Cortex of kidney (tissue), 1 donor: ENCODE measurements at places on chromosomes 6 and 20.

DNA sequence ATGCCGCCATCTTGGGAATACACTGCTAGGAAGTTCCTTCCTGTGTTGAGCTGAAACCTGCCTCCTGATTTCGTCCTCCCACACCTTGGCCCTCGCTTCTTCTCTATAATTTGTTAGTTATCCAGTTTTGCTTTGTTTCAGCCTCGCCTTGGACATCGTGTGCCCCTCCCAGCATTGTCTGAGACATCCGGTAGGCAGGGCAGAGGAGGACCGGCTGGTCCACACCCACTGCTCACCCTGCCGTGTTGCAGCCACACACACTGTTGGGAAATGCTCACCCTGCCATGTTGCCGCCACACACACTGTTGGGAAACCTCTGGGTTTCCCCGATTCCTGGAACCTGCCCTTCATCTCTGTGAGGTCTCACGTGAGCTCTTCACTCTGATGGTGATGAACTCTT is 105.1 kb downstream of the CDH4 start:
- DNase-seq, result no peak

GRCh38 chr6:30214657-30214982 is 1.4 kb upstream of the TRIM26 start:
- DNase-seq, result no peak

GRCh38 chr6:130787726-130788500 is 39.3 kb upstream of the SMLR1 start:
- DNase-seq, result no peak

DNA sequence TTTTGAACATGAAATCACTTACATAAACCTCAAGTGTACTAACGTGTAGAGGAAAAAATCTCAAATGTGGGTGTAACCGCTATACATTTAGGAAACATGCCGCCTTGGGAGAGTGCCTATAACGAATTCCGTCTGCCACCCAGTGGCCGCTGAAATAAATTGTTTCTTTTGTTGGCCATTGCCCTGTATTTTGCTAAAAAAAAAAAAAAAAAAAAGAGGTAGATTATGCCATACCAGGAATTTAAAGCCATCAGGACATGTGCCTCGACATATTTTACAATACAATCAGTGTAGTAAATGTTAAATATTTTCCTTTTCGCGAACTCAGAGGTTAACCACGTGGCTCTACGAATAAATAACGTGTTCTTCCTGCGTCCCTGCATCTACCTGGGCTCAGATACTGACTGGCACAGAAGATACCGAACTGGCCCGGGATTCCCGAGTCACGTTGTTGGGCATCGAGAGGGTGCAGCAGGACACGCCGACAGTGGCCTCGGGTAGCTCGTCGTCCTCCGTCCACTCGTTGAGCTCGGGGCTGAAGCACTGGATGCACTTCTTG is 14.3 kb downstream of the KLHL31 start:
- no peak for DNase-seq

- DNase-seq, result no peak
Observed at GRCh38 chr6:15148356-15148946, 97.4 kb upstream of the JARID2 start.

GRCh38 chr6:53281518-53282215 is 67.1 kb downstream of the ELOVL5 start:
- no peak for DNase-seq

DNA sequence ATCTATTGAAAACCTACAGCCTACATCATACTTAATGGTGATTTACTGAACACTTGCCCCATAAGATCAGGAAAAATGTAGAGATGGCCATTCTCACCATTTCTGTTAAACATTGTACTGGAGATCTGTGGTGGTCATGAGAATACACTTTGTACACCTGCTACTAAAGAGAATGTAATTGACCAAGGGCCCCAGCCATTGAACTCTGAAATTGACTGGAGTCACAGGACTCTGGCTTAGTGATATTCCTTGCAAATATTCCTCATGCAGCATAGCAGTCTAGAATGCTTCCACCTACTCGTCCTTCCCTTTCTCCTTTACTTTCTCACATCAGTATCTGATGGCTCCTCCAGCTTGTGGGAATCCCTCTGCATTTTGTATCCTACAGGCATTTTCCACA is 37.4 kb upstream of the SNX9 start:
- DNase-seq, result no peak

- no peak for DNase-seq
Observed at GRCh38 chr6:166353507-166353906, 11.2 kb upstream of the SFT2D1 start.

DNA sequence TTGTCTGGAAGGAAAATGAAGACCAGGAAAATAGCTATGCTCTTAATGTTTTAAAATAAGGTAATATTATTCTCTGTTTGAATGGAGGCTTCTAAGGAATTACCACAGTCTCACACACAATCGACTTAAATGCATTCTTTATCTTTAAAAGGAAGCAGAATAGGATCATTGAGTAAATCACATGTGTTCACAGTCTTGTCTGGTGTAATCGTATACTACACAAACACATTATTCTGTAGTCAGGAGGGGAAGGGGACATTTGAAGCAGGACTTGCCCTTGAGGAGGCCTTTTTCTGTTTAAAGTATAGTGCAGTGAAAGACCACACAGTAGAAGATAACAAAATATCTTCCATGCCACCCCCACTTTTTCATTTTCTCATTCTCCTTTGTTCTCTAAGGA is 20.6 kb upstream of the REV3L start:
- no peak for DNase-seq

- no peak for DNase-seq
Observed at GRCh38 chr20:44592366-44592765, 10.0 kb downstream of the PKIG start.

DNA sequence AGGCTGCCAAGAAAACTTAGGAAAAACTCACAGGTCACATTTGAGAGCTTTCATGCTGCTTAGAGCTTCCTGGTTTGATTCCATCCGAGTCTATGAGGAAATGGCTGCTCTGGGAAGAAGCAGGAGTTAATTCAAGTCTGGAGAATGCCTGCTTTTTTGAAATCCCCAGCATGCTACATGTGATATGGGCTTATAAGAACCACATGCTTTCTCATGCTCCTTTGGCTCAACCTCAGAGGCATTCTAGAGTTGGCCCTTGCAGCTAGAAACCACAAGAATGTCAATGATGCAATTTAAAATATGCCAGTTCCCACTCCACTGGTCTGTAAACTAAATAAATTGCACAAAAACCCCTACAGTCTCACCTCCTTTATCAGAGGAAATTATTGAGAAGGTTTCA is 142.9 kb upstream of the OLIG3 start:
- no peak for DNase-seq

DNA sequence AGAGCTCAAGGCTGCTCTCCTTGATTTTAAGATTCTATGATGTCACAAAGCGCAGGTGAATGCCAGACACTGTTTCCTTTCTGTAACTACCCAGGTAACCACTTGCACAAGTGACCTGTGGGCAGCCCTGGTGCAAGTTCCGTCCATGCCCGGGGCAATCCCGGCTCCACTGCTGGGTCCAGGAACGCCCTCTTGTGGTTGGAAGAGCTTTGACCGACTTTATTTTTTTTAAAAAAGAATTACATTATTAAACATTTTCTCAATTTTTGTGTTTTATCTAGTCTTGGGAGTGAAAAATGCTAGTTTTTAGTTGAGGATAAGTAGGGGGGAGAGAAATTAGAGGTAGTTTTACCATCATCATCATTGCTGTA is 695.2 kb downstream of the QKI start:
- no peak for DNase-seq

DNA sequence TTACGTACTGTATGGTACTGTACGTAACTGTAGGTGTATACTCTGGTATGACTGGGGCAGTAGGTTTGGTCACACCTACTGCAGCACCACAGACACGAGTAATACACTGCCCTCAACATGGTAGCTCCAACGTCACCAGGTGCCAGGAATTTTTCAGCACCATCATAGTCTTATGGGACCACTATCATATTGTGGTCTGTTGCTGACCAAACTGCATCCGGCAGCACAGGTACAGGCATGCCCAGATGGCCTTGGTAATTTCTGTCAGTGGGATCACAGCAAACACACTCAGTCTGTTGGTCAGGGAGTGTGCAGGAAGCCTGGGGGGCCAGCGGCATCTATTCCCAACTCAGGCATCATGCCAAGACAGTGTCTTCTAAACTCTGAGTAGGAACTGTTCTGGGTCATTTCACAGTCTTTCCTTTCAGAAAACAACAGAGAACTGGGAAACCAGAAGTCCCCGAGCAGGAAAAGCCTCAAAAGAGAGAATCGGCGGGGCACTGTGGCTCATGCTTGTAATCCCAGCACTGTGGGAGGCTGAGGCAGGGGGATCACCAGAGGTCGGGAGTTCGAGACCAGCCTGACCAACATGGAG is 5.8 kb downstream of the YTHDF1 start:
- no peak for DNase-seq

- DNase-seq, result no peak
Observed at GRCh38 chr6:122790423-122791309, 1.6 kb downstream of the SMPDL3A start.

DNA sequence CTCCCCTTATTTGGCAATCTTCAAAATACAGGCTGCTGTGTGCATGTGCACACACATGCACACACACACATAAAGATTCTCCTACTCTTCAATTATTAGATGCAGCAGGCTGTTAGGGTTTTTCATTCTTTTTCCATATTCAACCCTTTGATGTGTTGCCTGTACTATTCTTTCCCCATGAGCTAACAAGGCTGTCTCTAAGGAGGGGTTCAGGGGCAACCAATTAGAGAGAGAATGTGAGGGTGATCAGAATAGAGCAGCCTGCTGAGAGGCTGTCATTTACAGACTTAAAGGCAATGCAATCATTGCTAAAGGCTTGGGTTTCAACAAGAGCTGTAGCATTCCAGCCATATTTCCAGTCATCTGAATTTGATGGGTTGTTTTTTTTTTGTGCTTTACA is 467.4 kb upstream of the ID4 start:
- DNase-seq, result no peak

GRCh38 chr6:128335963-128336362 is 184.4 kb downstream of the PTPRK start:
- DNase-seq, result no peak

DNA sequence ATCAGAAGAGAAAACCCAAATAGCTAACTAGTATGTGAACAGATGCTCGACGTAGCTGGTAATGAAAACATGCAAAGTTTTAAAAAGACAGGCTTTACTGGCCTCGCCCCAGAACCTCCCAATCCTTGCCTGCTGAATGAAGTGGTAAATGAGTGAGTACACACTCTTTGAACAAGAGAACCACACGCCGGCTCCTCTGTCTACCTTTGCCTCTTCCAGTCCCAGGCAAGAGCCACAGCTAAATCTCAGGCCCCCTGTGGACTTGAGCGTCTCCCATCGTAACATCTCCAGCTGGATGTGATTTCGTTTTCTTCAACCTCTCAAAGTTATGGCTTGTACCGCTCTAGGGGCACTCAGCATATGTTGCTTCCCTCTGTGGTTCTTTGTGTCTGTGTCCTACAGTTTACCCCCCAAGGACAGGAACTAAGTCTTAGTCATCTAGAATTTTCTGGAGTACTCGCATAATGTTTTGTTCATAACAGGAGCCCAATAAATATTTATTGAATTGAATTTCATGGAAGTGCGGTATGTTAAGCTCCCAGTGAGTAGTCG is 153.2 kb upstream of the TAB2 start:
- no peak for DNase-seq

GRCh38 chr6:34055223-34055933 is 90.5 kb downstream of the GRM4 start:
- no peak for DNase-seq

DNA sequence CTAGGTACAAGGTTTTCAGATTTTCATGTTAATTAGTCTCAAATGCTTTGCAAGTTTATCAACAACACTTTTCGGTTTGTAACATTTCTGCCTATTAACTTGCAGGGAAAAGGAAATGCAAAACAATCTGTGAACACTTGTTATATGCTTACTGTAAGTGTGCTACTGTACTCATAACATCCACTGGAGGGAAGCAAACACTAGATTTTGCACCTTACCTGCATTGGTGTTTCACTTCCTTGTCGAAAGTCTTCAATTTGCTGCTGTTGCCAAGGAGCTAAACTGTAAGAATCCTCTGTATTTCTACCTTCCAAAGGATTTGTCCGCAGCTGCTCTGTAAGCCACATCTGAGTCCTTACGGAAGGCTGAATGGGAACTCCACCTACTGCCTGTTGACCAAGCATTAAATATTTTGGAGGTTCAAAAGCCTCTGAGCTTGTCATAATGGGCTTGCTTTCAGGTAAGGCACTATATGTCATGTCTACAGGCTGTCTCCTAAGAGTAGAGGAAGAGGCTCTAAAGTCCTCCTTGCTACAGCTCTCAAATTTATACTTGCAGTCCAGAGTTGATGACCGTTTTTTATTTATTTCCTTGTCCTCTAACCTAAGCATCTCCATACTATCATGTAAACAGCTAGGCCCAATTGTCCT is 17.3 kb downstream of the PLN start:
- no peak for DNase-seq

- DNase-seq, result no peak
Observed at GRCh38 chr6:166862978-166863530, 93.3 kb downstream of the RNASET2 start.

- DNase-seq, result no peak
Observed at GRCh38 chr6:100796049-100796823, 84.9 kb downstream of the ASCC3 start.

- no peak for DNase-seq
Observed at GRCh38 chr6:45422503-45423110, 44.9 kb upstream of the SUPT3H start.

GRCh38 chr6:24076011-24076410 is 50.0 kb upstream of the NRSN1 start:
- DNase-seq, result no peak

- no peak for DNase-seq
Observed at GRCh38 chr20:7723284-7723683, 217.0 kb downstream of the HAO1 start.

DNA sequence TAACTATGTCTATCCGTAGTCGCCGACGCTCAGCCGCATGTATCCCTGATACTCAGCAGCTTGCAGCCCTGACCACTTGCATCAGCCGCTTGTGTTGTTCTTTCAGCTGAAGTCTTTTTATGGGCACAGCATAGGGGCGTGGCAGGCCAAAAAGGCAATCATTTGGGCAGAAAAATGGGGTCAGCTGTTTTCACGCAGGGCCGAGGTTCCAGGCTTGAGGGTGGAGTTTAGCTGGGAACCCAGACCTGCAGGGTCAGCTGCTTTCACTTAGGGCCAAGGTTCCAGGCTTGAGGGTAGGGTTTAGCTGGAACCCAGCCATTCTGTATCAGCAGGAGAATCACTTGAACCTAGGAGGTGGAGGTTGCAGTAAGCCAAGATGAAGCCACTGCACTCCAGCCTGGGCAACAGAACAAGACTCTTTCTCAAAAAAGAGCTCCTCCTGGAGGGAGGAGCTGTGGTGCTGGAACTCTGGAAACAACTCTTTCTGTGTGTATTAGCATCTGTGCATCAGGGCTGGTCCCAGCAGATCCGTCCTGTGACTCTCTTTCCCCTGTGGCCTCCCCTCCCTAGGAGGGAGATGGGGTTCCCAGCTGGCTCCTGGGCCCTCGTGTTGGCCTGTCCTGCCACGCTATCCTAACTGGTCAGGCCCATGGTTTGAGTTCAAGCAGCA is 56.9 kb upstream of the PRND start:
- no peak for DNase-seq

DNA sequence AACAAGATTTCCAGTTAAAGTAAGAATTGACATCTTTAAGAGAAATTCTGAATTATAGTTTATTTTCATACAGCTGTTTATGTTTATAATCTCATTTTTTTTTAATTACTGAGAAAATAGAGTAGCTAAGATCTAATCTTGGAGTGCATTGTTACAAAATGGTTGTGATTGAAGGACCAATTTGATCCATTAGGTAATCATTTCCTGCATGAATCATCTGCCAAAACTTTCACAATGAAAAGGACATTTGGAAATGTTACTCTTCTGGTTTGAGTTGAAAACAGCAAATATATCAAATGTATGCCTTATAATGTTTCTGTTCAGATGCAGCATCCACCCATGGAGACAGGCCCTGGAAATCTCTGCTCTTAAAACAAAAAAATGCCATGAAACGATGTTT is 19.0 kb downstream of the TUBB2A start:
- DNase-seq, result no peak
